GM12878 (cell line): ENCODE measurements at places on chromosomes 2 and 18. TPM values are rescaled to one million over a fixed set of nuclear protein-coding genes. Genes with fewer than 3 reads are reported as not detected.

FEV gene
- not detected in 2 replicates for polyA plus RNA-seq

ARL4C gene
- polyA plus RNA-seq: not detected in 2 replicates

GRCh38 chr18:7568426-7568825 is 1.3 kb downstream of the PTPRM start:
- no peak for DNase-seq

TCF4 gene
- 25.7 and 26.7 TPM in 2 replicates for polyA plus RNA-seq

DNA sequence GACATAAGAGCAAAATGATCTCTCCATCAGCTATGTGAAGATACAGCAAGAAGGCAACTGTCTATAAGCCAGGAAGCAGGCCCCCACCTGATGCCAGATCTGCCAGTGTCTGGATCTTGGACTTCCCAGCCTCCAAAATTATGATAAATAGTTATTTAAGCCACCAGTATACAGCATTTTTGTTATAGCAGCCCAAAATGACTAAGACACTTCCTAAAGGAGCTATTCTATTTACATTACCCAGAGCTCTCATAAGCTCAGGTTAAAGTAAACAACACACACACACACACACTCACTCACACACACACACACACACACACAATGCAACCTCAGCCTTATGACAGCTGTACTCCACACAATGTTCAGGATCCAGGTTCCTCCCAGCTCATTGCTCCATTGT is 5.7 kb upstream of the YPEL5 start:
- DNase-seq: no peak

DNAJC5G gene
- polyA plus RNA-seq: not detected in 2 replicates

DNA sequence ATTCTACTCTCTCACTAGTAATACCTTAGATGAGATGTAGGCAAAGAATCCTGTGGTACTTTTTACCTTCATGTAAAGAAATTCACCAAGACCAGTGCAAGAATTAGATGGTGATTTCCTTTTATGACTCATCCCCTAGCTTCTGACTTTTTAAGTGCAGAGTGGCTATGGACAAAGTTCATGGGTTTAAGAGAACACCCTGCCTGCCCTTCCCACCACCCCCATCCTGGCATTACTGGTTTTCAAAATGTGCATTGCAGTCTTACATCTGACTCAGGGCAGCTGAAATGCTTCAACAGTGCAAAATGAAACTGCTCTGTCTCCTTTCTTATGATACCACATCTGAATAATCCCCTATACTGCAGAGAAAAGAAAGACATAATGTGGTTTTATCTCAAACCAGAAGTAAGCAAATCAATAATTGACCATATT is 22.6 kb downstream of the MAIP1 start:
- peak; percentile 64 for DNase-seq

- DNase-seq: no peak
These were observed 112.3 kb upstream of the ZNF521 start for GRCh38 chr18:25464227-25464626.

ALPG gene
- not detected in 2 replicates for polyA plus RNA-seq

- DNase-seq: no peak
These were observed 37.0 kb downstream of the INO80C start for GRCh38 chr18:35460736-35461161.

- no peak for DNase-seq
These were observed 55.6 kb downstream of the MRPL35 start for GRCh38 chr2:86254576-86255538.

DNA sequence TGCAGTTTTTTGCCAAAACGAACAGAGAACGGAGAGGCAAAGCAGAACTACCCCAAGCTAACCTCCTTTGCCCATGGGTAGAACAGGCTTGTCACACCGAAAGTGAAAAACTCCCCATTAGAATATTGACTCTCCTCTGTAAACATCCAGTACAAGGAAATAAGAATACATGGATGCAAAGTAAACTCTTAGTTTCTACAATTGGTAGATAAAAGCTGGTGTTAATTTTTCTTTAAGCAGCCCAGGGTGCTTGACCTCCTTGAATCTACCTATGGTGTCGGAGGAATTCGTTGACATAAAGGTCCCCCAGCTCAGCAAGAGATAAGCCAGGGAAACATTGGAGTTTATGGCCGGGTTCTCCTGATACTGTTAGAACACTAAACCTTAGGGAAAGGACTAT is 48.4 kb upstream of the DSG1 start:
- no peak for DNase-seq

DNA sequence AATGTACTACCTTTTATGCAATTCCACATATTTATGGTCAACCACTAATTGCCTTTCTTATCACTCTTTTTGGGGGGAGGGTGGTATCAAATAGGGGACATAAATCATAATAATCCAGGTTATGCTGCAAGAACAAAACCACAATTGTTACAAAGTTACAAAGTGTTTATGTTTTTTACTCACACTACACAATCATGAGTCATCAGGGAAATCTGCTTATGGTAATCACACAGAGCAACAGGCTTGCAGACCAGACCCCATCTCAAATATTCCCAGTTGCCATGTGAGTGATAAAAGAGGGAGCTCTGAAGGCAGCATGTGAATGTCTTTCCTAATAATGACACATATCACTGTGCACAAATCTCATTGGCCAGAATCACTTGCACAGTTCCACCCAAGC is 304.7 kb upstream of the TMEFF2 start:
- no peak for DNase-seq

ATRAID gene
- 159 and 163 TPM in 2 replicates for polyA plus RNA-seq

DNA sequence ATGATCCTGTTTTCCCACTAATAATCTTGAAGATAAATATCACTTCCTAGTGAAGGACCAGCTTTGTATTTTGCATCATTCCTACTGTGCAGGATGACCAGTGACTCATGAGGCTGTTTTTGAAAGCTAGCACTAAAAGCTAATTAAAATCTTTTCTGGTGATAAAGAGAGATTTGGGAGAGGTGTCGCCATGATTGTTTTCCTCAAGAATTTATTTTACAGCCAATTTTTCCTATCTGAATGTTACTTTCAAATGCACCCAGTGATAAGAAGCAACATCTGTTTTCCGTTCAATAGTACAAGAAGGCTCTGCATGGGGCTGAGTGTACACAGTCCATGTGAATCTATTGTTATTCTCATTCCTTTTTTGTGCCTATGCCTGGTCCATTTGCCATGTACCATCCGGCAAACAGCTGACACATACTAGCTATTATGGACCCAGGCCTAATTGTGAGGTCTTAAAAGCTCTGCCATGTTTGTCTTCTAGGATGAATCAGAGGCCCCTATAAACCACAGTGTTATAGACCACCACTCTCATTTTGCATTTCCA is 28.4 kb downstream of the MEIS1 start:
- DNase-seq: no peak

DNA sequence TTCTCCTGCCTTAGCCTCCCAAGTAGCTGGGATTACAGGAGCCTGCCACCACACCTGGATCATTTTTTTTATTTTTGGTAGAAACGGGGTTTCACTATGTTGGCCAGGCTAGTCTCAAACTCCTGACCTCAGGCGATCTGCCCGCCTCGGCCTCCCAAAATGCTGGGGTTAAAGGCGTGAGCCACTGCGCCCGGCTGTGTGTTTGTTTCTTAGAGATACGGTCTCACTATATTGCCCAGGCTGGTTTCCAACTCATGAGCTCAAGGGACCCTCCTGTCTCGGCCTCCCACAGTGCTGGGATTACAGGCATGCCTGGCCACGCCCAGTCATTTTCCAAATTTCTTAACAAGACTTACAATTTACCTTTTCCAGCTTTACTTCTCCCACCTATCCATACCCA is 940 bp upstream of the MRPL19 start:
- DNase-seq: no peak

- no peak for DNase-seq
These were observed 1.1 kb downstream of the BIN1 start for GRCh38 chr2:127105656-127106456.

GRCh38 chr18:56166914-56167313 is 471.5 kb downstream of the TXNL1 start:
- no peak for DNase-seq

MARCHF4 gene
- polyA plus RNA-seq: not detected in 2 replicates

DUSP19 gene
- 0.46 and 0.81 TPM in 2 replicates for polyA plus RNA-seq

DNA sequence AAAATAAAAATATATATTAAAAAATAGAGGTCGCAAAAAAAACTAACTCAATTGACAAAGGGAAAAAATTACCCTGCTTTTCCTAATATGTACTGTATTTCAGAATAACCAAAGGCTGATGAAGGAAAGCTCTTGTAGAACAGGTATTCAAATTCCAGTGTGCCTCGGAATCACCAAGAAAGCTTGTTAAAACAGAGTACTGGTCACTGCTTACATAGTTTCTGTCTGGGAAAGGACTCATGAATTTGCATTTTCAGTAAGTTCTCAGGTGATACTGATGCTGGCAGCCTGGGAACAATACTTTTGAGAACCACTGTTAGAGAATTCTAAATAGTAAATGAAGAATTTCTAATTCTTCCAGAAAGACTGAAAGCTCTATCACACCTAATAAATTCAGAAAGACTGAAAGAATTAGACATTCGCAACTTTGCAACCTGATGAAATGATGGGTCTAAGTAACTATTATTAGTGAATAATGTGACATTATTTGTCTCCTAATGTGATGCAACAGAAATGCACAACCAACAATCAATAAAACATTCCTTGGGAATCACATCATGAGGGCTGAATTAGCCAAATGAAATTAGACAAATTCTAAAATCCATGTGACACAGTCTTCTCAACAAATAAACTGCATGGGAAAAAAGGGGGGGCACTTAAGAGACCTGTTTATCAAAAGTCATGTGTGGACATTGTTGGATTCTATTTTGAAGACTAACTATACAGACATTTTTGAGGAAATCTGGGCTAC is 21.9 kb downstream of the RPRD1A start:
- DNase-seq: no peak

DNA sequence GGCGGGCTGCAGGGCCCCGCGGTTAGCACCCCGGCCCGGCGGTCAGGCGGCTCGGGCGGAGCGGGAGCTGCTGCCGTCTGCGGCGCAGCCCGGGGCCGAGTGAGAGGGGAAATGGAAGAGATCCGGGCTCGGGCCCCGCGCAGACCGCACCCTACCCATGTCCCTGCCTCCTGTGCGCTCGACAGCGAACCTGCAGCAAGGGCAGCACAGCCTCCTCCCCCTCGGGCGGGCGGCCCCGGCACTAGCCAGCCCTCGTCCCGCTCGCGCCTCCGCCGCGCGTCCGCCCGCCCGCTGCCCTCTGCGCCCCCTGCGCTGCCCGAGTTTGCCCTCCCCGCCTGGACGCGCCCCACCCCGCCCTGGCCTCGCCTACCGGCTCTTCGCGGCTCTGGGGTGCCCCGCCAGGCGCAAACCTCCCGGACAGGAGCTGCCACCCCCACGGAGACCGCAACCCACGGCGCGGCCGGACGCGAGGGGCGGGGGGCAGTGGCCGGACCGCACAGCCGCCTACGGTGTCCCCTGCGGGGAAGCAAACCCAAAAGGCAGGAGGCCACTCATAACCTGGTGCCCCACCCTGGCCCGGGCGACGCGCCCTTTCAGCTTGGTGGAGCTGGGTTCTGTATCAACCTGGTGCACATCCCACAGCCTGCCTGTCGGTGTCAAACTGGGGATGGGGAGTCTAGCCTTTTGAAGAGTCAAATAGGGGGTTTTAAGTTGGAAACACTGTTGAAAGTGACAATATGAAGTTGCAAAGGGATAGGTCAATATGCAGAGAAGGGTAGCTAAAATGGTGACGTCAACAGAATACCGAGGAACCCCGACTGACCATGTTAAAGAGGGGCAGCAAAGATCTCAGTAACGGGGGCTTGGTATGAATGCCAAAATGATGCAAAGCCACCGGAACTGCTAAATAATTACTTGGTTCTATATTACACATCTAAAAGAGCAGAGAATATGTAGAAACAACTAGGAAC is at the start of gene IHH:
Gene IHH (minus strand): TSS at position 101 of the 971 bp plus-strand sequence. CDS start 454 bp downstream, outside the sequence.
- no peak for DNase-seq

- DNase-seq: no peak
These were observed 24.8 kb downstream of the SMCHD1 start for GRCh38 chr18:2680216-2680792.

RIT2 gene
- not detected in 2 replicates for polyA plus RNA-seq

GRCh38 chr2:239539083-239539775 is 138.4 kb upstream of the HDAC4 start:
- DNase-seq: no peak

DSG2 gene
- polyA plus RNA-seq: 21.5 and 27.4 TPM in 2 replicates

DNA sequence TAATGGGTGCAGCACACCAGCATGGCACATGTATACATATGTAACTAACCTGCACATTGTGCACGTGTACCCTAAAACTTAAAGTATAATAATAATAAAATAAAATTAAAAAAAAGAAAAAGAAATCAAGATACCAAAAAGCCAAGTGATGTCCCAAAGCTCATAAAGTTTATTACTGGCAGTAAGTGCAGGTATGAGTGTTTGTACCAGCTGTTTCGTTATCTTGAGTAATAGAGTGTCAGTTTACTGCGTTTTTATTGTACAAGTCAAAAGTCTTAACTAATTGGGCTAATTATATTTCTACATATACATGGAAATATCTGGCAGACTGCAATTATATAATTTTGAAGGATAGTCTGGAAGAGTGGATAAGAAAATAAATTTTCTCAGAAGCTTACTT is 41.8 kb downstream of the MFSD6 start:
- DNase-seq: no peak
